ENCODE measurements at places on chromosomes 16 and 17.

- DNase-seq = no peak
Observed at GRCh38 chr16:55323637-55324271, at the start of gene IRX6. IRX6 (plus strand) TSS chr16:55324203; CDS start chr16:55325092, 889 bp downstream.

- DNase-seq = no peak
Observed at GRCh38 chr17:65627891-65628643, 66.6 kb upstream of the AXIN2 start.

DNA sequence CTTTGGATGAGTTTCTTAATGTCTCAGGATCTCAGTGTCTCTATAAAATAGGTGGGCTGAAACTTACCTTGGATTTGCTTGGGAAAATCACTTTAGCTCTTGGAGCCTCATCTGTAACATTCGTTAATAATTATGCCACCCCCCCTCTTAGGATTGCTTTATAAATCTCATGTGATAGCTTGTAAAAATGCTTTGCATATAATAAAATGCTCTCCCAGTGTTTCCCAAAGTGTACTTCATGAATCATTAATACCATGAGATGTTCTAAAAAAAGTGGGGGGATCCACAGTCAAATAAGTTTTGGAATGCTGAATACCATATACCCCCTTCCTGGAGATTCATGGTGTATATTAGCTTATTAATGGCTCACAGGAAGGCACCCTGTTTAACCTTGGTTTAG, 5.2 kb downstream of the KRT39 start:
- no peak for DNase-seq

DNA sequence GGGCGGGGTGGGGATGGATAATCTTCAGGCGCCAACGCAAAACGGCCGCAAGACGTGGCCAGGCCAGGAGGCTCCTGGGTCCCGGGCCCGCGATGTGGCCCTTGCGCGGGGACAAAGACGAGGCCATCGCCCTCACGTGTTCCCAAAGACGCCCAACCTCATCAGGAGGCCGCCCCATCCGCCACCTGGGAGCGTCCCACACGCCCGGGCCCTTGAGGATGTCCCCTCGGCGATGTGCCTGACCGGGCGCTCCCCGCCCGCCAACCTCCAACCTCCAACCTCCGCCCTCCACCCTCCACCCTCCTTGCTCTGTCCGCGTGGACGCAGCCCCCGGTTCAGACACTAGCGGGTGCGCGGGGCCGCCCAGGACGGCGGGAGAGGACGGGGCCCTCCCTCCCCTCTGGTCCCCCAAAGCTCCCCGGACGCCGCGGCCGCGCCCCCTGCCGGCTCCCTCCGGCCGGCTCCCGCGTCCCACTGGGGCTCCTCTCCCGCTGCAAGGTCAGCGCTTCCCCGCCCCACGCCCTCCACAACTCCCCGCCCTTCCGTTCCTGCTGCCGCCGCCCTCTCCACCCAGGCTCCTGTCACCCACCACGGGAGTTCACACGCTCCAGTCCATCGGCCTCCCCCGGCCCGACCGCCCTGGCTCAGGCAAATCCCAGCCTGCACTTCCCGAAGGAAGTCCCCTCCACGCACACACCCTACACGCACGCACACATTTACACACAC, 250.8 kb upstream of the RPL38 start:
- no peak for DNase-seq

- DNase-seq = no peak
Observed at GRCh38 chr16:2472885-2473445, 1.9 kb downstream of the NTN3 start.

GRCh38 chr16:2213817-2214718, 572 bp downstream of the PGP start:
- DNase-seq = no peak

DNA sequence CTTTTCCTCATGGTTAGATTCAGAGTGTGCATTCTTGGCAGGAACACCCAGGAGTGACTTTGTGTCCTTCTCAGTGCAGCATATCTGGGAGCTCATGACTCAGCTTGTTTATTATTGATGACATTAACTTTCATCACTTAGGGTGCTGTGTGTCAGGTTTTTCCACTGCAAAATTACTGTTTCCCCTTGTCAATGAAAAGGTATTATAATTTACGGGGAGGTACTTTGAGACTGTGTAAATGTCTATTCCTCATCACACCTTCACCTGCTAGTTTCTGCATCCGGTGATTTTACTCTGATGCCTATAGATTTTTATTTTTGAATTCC, 50.5 kb downstream of the WWP2 start:
- no peak for DNase-seq

DNA sequence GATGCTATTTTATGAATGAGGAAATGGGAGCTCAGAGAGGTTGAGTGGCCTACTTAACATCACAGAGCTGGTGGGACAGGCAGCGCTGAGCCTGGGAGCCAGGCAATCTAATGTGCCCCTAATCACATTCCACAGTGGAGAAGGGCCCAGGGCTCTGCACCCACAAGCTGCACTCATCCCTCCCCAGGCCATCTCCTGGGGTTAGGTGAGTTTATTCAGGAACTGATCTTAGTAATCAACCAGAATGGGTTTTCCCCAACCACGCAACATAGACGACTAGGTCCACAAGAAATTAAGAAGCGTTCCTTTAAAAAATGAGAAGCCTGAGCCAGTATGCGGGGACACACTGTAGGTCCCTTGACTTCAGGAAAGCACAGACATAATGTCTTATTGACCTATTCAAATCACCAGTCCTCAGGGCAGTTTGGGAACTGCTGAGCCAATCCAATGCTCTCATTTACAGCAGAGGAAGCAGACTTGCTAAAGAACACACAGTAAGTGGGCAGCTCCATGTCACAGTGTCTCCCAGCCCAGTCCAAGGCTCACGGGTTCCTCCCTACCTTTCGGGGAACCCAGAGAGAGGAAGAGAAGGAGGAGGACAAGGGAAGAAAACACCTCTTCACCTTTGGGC, 2.3 kb downstream of the MPP3 start:
- DNase-seq = no peak

DNA sequence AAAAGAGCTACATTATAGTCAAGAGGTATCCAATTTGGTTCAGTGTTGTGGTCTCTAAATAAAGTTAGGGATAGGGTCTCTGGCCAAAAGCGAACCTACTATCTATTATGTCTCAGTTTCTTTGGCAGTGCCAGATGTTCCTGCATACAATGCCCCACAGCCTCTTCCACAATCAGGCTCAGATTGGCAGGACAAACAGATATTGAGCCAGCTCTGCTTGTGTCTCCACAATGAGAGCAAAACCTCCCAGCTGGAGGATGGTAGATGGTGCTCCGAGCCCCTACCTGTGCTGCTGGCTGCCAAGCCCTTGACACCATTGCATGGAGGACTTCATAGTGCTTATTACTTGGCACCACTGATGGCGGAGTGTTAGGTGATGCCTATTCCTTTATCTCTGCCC, 19.7 kb downstream of the PHAF1 start:
- DNase-seq = no peak

DNA sequence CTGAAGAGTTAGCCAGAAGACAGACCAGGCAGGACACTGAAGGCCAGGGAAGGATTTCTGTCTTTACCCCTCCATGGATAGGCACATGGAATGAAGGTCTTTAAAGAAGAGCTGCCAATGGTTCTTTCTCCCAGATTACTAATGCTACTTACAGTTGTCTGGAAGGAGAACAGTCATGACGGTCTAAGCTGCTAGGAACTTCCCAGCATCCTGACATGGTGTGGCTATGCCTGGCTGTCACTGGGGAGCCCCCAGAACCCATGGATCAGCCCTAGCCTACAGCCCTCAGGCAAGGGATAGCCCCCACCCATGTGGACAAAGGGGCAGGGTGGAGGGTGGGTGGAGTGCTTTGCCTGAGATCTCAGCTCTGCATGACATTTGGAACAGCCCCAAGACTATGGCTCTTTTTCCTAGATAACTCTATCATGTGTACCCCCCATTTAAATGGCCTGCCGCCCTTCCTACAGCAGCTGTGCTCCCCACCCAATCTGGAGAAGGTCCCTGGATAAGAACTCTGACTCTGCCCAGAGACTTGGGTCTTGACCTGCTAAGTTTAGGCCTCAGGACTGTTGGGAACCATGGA, 9.2 kb upstream of the KAT7 start:
- DNase-seq = no peak

DNA sequence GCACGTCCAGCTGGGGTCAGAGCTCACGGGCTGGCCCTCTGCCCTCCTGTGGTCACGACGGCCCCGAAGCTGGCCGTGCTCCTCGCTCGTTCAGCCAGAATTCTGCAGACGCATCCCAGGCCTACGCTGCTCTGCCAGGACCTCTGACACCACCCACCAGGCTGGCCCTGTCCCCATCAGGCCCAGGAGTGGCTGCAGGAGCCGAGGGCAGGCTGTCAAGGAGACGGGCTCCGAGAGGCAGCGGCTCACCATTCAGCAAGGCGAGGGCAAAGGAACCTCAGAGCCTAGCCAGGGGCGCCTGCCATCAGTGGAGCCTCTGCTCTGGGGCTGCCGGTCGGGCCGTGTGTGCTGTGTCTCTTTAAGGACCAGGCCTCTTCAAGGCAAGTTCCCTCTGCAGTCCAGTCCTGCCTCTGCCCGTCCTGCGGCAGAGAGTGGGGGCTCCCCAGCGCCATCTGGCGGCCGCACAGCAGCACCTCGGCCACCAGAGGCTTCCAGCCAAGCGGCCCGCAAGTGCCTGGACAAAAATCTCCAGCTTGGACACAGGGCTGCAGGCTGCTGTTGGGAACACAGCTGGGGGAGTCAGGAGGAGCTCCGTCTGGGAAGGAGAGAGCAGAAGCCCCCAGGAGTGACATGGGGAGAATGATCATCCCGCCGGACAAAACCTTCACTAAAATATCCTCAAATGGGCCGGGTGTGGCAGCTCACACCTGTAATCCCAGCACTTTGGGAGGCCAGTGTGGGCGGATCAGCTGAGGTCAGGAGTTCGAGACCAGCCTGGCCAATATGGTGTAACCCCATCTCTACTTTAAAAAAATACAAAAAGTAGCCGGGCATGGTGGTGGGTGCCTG, 7.4 kb upstream of the ABR start:
- DNase-seq = peak; percentile 49

- DNase-seq = no peak
Observed at GRCh38 chr17:82353484-82353883, 5.6 kb upstream of the TEX19 start.

GRCh38 chr16:75233611-75233938, 14.8 kb downstream of the CTRB1 start:
- DNase-seq = no peak

- DNase-seq = no peak
Observed at GRCh38 chr16:72924537-72924926, 123.4 kb downstream of the ZFHX3 start.

DNA sequence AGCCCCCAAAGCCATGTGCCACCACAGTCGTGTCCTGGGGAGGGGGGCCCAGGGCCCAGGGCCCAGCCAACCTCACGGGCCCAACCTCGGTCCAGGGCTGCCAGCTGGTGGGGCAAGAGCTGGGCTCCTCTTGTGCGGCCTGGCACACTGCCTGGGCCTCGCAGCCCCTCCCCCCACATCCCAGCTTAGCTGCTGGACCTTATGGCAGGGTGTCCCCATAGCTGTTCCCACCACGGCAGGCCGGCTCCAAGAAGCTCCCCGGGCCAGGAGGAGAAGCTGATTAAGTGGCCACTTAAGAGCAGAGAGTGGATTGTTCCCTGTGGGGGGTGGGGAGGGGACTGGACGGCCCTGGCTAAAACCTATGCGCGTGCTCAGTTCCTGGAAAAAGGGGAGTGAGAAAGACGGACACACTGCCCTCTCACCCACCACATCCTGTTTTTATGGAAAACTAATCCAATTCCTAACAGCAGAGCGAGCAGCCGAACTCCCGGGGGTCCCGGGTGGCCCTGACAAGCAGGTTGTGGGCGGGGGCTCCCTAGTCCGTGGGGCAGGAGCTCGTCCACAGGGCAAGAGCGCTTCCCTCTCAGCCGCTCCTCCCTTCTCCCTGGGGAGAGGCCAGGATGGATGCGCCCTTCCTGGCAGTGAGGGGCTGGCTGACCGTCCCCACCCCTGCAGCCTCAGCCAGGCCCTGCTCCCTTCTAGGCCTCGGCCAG, 16.8 kb downstream of the PIEZO1 start:
- DNase-seq = no peak

DNA sequence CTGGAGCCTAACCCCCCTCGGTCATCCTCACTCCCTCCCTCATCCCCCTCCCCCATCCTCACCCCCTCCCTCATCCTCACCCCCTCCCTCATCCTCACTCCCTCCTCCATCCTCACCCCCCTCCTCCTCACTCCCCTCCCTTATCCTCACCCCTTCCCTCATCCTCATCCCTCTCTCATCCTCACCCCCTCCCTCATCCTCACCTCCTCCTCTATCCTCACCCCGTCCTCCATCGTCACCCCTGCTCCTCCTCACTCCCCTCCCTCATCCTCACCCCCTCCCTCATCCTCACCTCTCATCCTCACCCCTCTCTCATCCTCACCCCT, 571 bp downstream of the PRSS33 start:
- no peak for DNase-seq

DNA sequence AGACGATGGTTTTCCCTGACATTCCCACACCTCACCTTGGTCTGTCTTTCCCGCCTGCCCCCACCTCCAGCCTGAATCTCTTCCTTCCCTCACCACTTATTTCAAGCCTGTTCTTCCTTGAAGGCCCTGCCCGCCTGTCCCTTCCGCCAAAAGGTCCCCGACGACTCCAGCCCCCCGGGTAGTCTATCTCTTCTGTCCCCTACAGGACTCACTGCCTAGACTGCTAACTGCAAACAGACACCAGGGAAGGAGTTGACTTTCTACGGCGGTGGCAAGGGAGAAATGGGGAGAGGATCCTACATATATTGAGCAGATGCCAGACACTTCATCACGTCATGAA, 53.7 kb downstream of the NT5M start:
- no peak for DNase-seq

GRCh38 chr17:64236827-64237403, 26.1 kb downstream of the TEX2 start:
- DNase-seq = no peak

- no peak for DNase-seq
Observed at GRCh38 chr17:67867591-67867990, 42.3 kb downstream of the BPTF start.

GRCh38 chr16:629185-629832, 1.5 kb upstream of the WFIKKN1 start:
- no peak for DNase-seq

GRCh38 chr16:79595931-79596450, 4.5 kb downstream of the MAF start:
- no peak for DNase-seq

- no peak for DNase-seq
Observed at GRCh38 chr16:82792693-82793092, 165.9 kb downstream of the CDH13 start.

GRCh38 chr16:87391324-87391949, 699 bp upstream of the MAP1LC3B start:
- DNase-seq = no peak
